ENCODE measurements at places on chromosomes 16 and 17.
A peak's percentile ranks its signal among the peaks of the same experiment; 100 is the strongest.

DNA sequence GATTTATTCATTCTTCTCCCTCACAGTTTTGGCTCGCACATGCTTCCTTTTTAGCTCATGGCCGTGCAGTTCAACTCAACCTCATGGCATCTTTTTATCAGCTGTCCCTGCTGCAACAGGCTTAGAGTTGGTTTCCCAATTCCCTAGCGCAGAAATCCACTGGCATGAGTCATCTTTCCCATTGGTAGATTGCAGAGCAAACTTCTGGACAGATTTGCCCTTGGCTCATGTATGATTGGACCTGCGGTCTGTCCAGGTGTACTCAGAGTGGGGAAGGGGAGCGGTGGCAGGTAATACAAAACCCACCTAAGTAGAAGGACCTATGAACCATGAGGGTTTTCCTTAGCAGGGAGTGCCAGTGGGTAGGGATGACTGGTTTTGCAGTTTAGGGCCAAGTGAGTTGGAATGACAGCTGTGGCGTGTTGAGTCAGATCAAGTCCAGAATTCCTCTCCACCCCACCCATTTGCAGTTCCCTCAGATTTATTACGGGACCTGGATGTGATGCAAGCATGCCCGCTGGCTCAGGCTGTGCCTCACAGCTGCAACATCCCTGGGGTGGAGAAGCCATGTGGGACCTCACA lies 584.7 kb downstream of the WWOX start:
- DNase-seq = no peak

DNA sequence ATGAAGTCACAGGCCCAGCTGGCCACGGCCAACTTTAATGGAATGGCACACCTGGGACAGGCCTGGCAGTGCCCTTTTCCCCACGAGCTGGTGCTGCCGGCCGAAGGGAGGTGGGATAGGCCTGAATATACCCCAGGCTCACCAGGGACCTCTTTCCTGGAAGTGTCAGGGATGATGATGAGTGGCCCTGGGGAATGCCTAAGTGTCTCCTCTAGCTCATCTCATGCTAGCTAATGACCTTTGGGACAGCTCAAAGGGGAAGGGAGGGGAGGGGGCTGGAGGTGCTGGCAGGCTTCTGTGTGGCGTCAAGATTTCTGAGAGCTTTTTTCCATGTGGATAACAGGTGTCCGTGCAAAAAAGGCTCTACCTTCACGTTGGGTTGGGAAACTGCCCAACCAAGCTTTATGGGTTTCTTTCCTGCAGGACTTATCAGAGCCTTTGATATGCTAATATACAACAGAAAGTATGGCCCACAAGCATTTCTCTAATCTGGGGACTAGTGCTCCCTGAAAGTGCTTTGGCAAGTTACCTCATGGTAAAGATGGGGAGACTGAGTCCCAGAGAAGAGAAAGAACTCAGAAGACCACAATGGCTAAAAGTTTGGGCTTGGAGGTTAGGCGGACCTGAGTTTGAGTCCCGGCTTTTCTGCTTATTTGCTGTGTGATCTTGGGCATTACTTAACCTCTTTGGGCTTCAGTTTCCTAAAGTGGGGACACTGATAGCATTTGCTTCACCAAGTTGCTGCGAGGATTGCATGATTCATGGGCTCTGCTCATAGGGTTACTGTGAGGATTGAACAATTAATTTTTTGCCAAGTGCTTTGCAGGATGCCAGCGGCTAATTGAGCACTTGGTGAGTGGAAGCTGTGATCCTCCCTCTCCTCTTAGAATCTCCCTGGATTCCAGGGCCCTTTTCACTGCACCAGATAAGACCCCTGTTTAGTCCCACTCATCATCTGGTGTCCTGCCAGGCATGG lies 14.0 kb downstream of the ADGRG1 start:
- DNase-seq = no peak

- DNase-seq = no peak
Measured at GRCh38 chr17:36715951-36716350, 114.6 kb downstream of the MRM1 start.

DNA sequence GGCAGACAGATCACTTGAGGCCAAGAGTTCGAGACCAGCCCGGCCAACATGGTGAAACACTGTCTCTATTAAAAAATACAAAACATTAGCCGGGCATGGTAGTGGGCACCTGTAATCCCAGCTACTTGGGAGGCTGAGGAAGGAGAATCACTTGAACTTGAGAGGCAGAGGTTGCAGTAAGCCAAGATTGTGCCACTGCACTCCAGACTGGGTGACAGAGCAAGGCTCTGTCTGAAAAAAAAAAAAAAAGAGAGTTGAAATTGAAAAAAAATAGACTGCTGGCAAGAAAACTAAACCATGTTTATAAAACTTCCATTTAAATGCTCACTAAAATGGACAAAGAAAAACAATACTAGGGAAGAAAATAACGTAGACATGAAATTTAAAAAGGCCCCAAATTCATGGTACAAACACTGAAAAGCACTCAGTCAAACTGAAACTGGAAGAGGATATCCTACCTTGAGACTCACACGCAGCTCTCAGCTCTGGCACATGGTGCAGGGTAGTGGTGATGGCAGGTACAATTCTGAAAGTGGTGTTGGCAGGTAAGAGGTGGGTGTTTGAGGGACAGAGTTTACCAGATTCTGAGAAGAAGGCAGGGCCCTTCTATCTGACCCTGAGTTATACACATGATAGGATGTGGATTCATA lies 19.3 kb downstream of the CNTROB start:
- peak; percentile 3 for DNase-seq

DNA sequence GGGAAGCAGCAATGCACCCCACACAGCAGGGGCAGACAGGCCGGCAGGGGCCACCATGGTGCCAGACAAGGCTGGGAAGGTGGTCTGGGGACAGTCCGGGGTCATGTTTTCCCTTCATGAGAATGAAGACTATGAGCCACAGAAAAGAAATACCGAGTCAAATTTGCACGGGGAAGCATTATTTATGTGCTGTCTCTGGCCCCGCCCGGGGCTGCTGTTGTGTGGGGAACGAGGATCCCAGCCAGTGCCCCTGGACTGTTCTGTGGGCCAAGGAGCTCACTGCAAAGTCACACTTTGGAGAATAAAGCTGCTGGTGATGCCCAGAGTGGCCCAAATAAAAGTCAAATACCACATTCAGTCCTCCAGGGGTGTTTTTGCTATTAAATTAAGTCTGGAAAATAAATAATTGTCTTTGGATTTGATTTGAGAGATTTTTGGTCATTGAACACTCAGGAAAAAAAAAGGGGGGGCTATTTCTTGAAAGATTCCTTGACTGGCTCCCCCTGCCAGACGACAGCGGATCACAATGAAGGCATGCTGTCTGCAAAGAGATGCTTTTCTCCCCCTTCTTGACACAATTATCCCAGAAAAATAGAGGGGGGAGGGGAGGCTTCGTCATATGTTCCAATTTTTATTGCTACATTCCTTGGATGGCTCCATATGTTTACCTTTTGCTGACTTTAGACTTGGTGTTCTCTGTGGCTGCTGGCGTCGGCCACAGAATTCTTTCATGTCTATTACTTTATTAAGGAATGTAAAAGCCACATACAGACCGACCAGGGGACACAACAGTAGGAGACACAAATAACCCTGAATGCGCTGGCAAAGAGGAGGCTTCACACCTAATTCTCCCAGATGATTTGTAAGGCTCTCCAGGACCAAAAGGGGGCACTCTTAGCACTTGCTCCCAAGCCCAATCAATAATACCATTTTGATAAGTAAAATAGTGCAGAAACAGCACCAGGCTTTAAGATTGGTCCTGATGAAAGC lies 27.1 kb upstream of the ANKFN1 start:
- peak; percentile 6 for DNase-seq

- no peak for DNase-seq
Measured at GRCh38 chr17:59406808-59407381, 75.4 kb downstream of the YPEL2 start.

- DNase-seq = no peak
Measured at GRCh38 chr17:35791681-35792350, 3.6 kb downstream of the MMP28 start.

- DNase-seq = no peak
Measured at GRCh38 chr16:79284766-79285165, 315.8 kb downstream of the MAF start.

GRCh38 chr17:82815790-82816305 lies 24.0 kb downstream of the ZNF750 start:
- no peak for DNase-seq

GRCh38 chr17:42230225-42230624 lies 35.9 kb upstream of the GHDC start:
- no peak for DNase-seq

- no peak for DNase-seq
Measured at GRCh38 chr16:85162478-85163277, 50.4 kb upstream of the CIBAR2 start.

GRCh38 chr17:9239793-9240658 lies 218.7 kb downstream of the NTN1 start:
- DNase-seq = peak; percentile 56

Measured in stimulated activated naive CD4-positive, alpha-beta T cell (primary cell).